ENCODE measurements at places on chromosomes 16 and 17.

DNA sequence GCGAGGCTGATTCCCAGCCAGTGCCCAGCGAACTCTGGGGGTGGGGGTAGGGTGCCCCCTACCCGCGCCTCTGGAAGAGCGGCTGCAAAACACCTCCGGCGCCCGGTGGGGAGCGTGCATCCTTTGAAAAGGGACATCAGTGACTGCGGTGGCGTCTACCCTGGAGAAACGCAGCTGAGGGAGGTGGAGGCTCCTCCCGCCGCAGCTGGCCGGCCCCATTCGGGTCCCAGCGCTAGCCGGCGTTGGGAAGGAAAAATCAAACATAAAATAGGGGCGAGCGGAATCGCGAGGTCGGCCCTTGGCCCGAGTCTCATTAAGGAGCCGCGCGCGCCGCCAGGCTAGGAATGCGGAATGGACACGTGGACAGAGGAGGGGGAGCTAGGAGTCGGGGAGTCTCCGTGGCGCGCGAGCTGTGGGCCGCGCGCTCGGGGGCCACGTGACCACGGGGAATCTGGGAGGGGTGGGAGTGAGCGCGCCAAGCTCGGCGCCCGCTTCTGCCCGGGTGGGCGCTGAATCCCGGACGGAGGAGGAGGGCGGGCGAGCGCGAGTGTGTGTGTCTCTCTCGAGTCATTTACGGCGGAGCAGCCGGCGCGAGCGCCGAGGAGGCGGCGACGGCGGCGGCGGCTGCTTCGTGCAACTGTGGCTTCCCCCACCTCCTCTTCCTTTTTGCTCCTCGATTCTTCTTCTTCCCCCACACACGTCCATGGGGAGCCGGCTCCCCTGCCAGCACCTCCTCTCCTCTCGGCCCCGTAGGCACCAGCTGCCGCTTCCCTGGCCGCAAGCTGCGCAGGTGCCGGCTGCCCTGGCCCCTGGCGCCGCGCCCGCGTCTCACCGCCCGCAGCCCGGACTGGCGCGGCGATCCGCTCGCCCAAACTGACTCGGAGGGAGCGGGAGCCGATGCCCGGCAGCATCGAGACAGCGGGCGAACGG lies at the start of gene TMEM132E:
TMEM132E (plus strand) TSS at position 566 of the 930 bp plus-strand sequence. CDS start 1,495 bp downstream, outside the sequence.
- peak; percentile 10 for DNase-seq

DNA sequence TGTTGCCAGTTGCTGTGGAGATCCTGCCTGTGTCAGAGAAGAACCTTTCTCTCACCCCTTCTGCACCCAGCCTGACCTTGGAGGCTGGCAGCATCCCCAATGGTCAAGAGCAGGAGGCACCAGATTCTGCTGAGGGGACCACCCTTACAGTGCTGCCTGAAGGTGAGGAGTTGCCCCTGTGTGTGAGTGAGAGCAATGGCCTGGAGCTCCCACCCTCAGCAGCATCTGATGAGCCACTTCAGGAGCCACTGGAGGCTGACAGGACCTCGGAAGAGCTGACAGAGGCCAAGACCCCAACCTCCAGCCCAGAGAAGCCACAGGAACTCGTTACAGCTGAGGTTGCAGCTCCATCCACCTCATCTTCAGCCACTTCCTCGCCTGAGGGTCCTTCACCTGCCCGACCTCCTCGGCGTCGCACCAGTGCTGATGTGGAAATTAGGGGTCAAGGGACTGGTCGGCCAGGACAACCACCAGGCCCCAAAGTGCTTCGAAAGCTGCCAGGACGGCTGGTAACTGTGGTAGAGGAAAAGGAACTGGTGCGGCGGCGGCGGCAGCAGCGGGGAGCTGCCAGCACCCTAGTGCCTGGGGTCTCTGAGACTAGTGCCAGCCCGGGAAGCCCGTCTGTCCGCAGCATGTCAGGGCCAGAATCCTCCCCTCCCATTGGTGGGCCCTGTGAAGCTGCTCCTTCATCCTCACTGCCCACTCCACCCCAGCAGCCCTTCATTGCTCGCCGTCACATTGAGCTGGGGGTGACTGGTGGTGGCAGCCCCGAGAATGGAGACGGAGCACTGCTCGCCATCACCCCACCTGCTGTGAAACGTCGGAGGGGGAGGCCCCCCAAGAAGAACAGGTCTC lies 10.2 kb upstream of the PHKG2 start:
- no peak for DNase-seq

DNA sequence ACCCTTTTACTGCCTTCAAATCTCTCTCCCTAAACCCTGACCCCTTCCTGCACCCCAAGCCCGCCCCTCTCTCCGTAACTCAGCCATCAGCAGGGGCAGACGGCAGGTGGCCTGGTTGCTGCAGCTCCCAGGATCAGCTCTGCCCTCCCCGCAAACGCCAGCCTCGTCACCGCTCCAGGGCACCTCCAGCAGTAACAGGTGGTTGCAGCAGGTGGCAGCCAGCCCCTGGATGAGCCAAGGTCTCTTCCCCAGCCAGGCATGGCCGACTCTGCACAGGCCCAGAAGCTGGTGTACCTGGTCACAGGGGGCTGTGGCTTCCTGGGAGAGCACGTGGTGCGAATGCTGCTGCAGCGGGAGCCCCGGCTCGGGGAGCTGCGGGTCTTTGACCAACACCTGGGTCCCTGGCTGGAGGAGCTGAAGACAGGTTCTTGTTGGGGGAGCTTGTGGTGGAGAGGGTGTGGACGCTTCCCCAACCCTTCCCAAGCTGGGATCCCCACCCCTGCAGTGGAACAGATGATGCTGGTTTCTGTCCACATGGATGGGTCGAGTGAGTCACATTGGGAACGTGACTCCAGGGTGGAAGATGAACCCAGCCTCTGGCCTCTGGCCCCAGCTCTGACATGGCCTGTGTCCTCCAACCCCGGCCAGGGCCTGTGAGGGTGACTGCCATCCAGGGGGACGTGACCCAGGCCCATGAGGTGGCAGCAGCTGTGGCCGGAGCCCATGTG lies 558 bp downstream of the HSD3B7 start:
- no peak for DNase-seq

DNA sequence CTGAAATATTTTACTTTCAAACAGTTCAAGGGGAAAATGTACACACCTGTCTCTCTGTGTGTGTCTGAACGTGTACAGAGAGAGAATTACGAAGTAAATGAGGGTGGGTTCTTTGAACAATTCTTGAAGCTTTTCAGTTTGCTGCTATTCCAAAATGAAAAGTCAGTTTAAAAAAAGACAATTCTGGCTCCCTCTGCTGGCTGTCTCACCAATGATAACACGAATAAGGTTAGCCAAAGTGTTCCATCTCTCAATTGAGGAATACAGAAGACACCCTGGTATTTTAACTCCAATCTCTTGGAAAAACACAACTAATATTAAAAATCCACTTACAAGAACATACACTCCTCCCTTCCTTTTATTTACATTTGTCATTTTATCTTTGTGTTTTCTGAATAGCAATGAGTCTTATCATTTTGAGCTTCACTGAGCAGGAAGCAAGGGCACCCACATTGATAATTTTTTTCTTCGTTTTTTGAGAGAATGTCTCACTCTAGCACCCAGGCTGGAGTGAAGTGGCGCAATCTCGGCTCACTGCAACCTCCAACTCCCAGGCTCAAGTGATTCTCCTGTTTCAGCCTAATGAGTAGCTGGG lies 20.5 kb downstream of the EFTUD2 start:
- DNase-seq: peak; percentile 48

GRCh38 chr16:1964506-1965395 lies at the start of gene RPS2:
Gene RPS2, minus strand, starts transcription at chr16:1964826. Its CDS starts 201 bp downstream, at chr16:1964625.
- DNase-seq: peak; percentile 99

- peak; percentile 45 for DNase-seq
Measured at GRCh38 chr17:77681861-77682260, 276.6 kb upstream of the TNRC6C start.

GRCh38 chr17:64003526-64004121 lies 5.5 kb downstream of the PRR29 start:
- DNase-seq: no peak

- DNase-seq: no peak
Measured at GRCh38 chr17:1966274-1967086, 58.7 kb downstream of the RTN4RL1 start.

DNA sequence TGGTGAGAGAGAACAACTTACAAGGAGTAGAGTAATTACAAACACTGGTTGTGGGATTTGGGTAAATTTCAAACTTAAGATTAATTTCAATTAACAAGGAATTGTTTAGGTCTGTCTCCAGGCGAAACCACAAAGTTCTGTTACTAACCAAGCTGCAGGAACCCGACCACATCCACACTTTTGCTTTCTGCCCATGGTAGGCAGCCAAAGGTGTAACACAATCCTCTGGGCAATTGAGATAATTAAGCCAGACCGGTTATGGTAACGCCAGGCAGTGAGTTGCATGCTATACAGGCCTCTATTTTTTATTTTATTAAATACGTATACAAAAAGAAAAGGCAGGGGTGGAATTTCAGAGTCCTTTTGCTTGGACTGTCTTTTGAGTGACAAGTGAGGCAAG lies 12.0 kb downstream of the KCNJ2 start:
- DNase-seq: no peak

- DNase-seq: no peak
Measured at GRCh38 chr16:49757559-49758069, 98.3 kb downstream of the ZNF423 start.

DNA sequence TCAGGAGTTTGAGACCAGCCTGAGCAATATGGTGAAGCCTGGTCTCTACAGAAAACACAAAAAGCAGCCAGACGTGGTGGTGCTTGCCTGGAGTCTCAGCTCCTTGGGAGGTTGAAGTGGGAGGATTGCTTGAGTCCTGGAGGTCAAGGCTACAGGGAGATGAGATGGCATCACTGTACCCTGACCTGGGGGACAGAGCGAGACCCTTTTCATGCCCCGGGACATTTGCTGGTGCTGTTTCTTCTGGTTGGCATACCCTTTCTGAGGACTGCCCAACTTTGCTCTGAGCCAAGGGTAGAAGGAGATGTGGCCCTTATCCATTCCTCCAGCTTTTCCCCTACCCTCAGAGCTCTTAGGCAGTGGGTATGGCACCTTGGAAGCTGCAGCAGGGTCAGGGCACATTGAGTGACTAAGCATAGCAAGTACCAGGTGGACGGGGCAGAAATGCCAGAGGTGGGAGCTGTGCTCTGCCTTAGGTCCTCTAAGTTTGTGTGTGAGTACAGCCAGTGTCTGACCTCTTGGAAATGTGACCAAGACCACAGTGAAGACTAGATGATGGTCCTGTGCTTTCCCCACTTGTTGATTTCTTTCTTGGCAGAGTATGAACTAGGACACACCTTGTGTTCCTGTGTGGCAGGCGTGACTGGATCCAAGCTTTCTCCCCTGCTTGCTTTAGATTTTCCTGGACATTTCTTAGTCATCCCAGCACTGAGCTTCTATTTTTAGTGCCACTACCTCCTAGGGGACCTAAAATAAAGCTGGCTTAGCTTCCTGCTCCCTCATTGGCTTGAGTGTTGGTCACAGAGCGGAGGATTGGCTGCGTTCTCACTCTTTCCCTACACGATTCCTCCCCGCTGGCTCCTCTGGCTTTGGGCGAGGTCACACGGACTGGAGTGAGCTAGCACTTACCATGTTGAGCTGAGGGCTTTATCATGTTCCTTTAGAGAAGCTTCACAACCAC lies 9.9 kb upstream of the EDC4 start:
- DNase-seq: peak; percentile 64

DNA sequence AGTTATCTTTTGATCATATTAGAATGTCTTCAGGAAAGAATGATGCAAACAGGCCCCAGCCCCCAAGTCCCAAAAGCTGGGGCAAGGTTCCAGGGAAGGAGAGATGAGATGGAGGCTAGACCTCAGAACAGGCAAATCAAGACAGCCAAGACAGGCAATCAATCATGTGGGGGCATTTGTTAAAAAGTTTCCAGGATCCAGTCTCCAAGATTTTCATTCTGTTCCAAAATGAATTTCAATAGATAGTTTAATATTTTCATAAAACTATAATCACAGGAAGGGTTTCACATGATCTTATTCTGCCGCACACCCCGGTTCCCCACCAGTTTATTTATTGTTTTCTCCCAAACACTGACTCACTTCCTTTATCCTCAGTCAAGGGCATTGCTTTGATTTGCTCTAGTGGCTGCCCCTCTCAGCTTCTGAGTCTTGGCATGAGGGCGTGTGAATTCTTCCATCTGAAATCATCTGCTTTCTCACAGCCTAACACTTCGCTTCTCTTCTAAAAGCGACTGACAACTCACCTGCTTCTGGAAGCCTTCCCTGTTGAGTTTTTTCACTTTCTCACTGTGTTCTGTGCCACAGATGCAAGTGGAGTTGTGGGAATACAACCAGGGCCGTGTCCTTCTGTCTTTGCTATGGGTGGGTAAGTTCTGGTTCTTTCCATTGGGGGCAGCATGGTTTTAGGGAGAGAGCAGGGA lies 12.2 kb upstream of the TERF2 start:
- DNase-seq: peak; percentile 88

Measured in fibroblast of villous mesenchyme (primary cell).